ENCODE measurements at places on chromosomes 1 and 21.

DNA sequence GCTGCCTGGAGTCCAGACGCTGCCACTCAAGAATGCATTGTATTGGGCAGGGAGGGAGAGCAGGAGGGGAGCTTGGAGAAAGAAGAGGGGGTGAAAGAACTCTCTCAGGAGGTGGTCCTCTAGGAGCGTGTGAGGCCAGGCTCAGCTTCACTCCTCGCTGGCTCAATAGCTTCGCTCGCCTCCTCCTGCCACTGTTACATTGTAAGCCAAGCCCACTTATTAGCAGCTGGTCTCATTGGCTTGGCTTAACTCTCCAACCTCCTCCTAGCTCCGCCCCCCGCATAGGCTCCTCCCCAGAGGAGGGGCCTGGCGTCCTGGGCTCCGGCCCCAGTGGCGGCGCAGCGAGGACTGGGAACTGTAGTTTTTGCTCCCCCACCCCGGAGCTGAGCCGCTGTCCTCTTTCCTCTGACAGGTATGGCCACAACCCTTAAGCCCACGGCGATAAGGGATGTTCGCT, at the start of gene KCNN3:
Gene KCNN3 (minus strand): TSS at position 167 of the 457 bp plus-strand sequence. CDS start 317 bp downstream, outside the sequence.
- DNase-seq, result no peak

DNA sequence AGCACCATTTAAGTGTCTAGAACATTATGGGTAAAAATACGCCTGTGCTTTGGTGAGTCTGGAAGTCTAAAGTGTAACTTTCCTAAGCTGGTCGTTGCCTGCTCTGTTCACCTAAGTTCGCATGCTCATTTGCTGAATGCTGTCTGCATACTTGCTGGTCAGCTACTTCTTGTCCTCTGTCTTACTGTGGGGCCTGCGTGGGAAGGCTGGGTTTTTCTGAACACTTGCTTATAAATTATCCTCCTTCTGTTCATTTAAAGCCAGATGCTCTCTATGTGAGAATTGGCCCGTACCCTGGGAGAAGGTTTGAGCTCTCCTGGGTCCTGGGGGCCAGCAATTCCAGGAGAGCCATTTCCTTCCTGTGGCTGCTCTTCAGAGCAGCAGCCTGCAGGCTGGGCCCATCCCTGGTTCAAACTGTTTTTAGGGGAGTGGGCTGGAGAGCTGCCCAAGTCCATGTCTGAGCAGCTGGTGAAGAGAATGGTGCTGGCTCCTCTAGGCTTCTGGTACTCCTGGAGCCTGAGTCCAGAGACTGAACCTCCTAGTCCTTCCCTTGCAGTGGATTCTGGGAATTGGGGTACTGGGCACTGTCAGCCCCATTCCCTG, 75.7 kb downstream of the GALNT2 start:
- no peak for DNase-seq

DNA sequence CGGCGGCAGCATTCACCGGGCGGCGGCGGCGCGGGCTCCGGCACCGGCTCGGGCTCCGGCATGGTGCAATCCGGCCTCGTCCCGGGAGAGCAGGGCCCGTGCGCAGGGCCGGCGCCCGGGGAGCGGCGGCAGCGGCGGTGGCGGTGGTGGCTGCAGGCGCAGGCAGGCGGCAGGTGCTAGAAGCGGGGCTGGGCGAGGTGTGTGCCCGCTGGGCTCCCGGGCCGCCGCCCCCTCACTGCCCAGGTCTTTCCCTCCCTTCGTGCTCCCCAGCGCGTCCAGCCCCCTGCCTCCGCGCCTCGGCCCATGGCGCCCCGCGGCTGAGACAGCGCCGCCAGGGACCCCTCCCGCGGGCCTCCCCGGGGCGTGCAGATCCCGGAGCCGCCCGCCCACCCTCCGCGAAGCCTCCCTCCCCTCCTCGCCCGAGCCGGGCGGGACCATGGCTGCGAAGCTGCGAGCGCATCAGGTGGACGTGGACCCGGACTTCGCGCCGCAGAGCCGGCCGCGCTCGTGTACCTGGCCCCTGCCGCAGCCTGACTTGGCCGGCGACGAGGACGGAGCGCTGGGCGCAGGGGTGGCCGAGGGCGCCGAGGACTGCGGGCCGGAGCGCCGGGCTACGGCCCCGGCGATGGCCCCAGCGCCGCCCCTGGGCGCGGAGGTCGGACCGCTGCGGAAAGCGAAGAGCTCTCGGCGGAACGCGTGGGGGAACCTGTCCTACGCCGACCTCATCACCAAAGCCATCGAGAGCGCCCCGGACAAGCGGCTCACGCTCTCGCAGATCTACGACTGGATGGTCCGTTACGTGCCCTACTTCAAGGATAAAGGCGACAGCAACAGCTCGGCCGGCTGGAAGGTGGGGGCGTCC, 492 bp downstream of the FOXO6 start:
- DNase-seq, result no peak

DNA sequence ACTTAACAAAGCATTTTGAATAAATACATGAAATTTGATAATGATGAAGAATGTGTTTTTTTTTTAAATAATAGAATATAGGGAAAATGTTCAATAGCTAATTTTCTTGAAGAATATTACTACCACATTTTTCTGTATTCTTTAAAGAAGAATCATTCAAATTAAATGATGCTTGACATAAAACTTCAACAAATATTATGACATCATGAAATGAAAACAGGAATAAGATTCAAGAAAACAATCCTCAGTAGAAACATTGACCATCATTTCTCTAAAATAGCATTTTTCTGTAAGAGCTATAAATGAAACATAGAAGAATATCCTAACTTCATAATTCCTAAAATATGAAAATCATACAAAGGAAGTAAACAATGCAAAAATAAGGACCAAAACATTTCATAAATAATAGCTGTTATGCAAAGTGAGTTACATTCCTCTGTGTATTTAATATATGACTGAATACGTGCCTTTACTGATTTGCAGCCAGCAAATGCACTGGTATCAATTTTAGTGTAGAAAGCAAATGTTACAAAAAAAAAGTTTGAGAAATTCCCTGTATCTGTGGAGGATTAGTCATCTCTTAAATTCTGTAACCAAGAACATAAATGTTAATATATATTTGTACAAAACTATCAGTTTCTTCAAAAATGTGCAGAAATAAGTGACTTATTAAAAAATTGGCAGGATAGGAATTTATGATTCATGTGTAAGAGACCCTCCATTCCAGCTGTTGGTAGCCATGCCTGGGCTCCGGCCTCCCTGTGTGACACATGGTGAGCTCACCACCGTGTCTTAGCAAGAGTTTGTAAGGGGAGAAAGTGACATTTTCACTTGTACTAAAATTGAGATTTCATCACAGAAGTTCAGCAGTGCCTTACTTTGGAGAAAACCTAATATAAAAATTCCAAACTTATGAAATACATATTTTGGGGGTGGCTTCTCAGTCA, 15.0 kb upstream of the PTPN14 start:
- DNase-seq, result no peak

- no peak for DNase-seq
These were observed 1.8 kb downstream of the MAN1C1 start for GRCh38 chr1:25618433-25618808.

DNA sequence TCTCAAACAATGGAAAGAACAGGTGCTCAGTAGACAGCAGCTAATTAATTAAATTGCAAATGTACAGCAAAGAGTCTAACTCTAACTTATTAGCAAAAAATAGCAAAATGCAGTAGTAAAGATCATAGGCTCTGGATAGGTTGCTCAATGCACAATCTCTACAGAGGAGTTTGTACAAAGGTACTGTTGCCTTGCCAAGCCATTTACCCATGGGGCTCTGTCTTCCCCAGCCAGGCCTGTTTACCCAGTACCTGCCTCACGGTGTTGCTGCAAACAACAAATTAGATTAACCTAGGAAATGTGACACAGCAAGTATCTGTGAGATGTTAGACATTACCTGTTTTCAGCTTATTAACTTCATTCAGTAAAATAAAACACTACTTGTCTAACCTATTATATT, 222.0 kb downstream of the DENND1B start:
- no peak for DNase-seq

DNA sequence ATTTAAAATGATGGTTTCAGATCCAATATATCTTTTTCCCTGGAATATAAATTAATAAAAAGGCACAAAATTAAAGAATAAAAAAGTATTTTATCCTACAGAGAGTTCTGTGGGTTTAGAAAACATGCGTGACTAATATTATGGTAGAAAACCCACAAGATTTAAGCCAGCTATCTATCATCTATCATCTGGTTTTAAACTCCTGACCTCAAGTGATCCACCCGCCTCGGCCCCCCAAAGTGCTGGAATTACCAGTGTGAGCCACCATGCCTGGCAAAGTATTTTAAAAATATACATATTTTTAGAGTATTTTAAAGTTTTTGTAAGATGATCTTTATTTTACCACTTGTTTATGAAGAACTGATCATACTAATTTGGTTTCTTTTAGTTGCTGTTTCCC, 79.5 kb downstream of the NRIP1 start:
- no peak for DNase-seq

DNA sequence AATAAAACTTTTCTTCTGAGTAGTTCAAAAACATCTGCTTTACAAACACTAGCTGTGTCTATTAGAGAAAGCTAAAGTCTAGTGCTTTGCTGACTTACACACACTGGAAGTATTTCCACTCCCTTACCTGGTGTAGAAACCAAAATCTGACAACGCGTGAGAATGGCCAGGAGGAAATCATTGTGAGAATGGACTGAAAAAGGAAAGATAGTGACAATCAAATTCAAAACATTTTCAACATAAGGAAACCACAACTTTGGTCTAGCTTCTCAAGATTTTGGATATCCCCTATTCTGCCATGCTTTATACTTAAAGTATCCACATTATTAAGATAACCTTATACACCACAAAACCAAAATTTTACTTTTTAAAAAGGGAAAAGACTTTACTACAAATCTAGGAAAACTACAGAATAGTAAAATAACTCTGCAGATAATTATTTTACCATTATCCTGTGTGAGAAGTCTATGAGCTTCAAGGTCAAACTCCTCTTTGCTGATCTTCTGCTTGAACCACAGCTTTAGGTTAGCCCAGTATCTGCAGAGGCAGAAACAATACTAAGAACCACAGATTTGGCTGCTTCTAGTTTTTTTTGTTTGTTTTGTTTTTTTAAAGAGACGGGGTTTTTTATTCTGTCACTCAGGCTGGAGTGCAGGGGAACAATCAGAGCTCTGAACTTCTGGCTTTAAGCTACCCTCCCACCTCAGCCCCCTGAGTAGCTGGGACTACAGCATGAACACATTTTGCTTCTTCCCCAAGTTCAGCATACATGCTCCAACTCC, 6.6 kb downstream of the TADA1 start:
- DNase-seq, result no peak

DNA sequence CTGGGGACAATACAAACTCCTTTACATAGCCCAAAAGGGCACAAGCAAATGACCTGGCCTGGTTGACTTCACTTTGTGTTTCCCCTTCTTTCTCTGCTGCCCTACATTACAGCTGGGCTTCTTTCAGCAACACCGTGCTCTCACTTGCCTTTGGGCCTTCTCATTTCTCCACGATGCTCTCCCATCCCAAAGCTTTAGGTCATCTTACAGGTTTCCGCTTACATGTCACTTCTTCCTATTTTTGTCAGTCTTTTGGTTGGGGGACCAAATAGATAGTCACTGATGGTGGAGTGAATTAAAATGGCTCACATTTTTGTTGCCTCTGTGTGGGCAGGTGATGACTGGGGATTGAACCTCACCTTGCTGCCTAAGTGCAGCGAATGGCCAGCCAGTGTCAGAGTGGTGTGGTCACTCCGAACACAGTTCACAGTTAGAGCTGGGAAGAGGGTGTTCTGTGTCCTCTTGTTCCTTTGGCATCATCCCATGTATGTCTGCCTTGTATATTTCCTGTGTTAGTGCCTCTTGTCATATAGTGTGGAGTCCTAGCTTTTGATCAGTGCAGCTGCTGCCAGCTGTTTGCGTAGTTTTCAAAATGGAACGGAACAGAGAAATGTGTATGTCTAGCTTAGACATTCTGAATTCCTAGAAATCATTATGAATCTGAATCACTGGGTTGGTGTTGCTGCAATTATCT, 134.8 kb downstream of the NOS1AP start:
- DNase-seq, result no peak

DNA sequence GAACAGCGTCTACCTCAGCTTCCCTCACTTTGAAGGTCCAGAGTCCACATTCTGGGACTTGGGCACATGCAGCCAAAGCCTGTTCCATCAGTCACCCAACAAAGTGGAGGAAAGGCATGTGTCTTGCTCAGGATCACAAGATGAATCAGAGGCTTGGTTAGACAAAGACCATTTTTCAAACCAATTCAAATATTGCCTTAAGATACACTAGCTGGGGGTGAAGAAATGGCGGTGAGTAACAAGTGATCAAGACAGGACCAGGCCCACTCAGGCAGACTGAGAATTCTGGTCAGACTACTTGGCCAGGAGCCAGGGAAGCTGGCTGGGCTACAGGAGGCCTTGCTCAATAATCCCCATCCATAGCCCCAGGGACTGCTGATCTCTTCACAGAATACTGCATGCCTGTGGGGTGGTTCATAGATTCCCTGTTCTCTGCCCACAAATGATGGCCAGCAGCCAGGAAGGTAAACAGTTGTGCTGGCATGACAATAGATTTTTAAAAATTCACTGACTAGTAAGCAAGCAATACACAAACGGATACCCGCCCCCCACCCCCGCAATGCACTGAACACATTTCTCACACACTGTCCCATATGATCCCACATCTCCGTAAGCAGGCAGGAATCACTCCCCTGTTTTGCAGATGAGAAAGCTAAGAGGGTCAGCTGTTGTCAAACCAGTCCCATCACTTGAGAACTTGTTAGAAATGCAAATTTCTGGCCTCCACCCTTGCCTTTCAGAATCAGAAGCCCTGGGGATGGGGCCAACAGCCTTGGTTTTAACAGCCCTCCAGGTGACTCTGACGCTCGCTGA, 27.2 kb downstream of the ERI3 start:
- DNase-seq, result no peak

All from GF-D8 (cell line).